GDM1 (cell line): ENCODE measurements at places on chromosomes 13 and 19.

- DNase-seq: no peak
Observed at GRCh38 chr13:25971047-25971446, 80.8 kb downstream of the SHISA2 start.

GRCh38 chr13:34258646-34259386 lies 440.9 kb downstream of the RFC3 start:
- DNase-seq: no peak

- DNase-seq: no peak
Observed at GRCh38 chr13:109101550-109102144, 472.2 kb downstream of the MYO16 start.

DNA sequence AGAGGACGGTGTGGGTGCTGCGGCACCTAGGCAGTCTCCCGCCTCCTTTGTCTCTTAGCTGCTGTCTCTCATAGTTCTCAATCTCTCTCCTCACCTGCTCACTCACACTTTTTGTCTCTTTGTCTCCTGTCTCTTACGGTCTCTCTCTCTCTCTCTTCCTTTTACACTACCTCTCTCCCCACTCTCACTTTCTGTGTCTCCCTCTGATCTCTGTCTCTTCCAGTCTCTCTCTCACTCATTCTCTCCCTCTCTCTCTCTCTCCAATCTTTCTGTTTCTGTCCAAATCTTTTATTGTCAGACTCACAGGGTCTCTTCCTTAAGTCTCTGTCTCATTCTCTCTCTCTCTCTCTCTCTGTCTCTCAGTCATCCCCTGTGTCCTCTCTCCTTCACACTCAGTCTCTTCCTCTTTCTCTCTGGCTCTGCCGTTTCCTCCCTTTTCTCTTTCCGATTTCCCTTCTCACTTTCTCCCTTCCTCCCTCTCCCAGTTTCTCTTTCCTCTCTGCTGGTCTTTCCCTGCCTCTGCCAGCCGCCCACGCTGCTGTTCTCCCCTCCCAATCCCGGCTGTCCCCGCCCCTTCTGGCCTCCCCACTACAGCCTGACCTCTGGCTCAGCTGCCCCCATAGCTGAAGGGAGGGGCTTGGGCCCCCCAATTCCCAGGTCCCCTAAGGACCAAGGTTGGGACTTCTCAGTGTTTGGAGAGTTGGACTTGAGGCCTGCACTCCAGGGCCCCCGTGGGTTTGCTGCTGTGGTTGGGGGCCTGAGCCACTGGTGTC lies at the start of gene PLEKHA4:
PLEKHA4 (minus strand) TSS at position 504 of the 773 bp plus-strand sequence. CDS start 997 bp downstream, outside the sequence.
- no peak for DNase-seq
